Endothelial cell of umbilical vein (primary cell): ENCODE measurements at places on chromosomes 4 and X. TPM values are rescaled to one million over a fixed set of nuclear protein-coding genes. Genes with fewer than 3 reads are reported as not detected.
A peak's percentile ranks its signal among the peaks of the same experiment; 100 is the strongest.

PRR27 gene
- polyA plus RNA-seq, result not detected in 2 replicates

DNA sequence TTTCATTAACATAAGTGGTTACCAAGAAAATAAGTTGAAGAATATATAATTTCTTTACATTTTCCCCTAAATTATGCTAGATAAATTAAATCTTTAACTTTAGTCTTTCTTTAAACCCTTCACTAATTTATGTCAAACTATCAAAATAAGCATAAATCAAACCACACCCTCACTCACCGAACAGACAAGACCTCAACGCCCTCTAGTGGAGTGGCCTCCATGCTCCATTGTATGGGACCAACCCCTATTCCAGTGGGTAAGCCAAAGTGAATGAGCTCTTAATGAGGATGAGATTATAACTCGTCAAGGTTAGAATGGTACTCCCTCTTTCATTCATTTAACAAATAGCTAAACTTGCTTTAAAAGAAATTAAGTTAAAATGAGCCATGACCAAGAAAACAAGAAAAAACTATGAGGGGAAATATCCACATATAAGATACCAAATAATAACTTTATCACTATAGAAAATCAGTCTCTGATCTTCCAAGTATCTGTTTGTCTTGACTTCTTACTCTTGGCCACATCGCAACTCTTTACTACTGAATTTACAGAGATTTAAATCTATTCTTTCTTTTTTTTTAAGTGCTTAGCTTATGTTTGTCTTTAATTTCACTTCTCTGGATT, 15.6 kb upstream of the BBS12 start:
- peak; percentile 65 for DNase-seq

- no peak for DNase-seq
Measured at GRCh38 chr4:151407018-151407417, 2.0 kb upstream of the FHIP1A start.

- no peak for DNase-seq
Measured at GRCh38 chr4:111466811-111467604, 678.2 kb upstream of the FAM241A start.

NDUFA1 gene
- polyA plus RNA-seq, result 61.2 and 93.4 TPM in 2 replicates

DNA sequence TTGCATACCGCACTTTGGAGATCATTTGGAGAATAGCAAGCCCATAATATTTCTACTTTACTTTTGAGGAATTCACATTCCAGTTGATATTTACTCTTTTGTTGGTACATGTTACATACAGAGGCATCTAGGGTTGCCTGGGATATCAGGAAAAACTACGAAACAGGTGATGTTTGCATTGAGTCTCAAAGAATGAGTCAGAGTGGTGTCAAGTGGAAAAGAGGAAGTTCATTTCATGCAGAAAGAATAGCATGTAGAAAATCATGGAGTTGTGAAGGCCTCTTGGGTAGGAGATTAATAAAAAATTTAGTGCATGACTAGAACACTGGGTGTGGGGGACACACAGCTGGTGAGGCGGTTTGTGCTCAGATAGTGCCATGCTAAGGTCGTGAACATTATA, 33.5 kb upstream of the ELOVL6 start:
- DNase-seq, result no peak

DNA sequence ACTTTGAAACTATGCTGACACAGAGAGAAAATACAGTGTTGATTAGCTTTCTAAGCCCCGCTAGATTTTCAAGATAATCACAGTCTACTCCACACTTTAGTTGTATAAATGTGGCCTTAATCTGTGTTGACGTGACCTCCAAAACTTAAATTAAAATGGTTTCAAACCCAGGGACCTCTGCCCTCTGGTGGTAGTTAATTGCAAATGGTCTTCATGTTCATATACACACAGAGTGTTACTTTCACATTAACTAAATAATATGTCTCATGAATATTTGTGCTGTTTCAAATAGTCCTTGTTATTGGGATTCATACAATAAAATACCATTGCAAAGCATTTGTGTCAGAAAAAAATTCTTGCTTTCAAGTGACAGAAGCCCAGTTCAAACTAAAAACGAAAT, 64.3 kb downstream of the TASL start:
- peak; percentile 2 for DNase-seq
